NCI-H1436 treated with DMSO at 0.1 percent for 48 hours (cell line): ENCODE measurements at places on chromosomes 12 and 14.

- DNase-seq: no peak
These were observed 358.6 kb upstream of the FOXG1 start for GRCh38 chr14:28407996-28408395.

DNA sequence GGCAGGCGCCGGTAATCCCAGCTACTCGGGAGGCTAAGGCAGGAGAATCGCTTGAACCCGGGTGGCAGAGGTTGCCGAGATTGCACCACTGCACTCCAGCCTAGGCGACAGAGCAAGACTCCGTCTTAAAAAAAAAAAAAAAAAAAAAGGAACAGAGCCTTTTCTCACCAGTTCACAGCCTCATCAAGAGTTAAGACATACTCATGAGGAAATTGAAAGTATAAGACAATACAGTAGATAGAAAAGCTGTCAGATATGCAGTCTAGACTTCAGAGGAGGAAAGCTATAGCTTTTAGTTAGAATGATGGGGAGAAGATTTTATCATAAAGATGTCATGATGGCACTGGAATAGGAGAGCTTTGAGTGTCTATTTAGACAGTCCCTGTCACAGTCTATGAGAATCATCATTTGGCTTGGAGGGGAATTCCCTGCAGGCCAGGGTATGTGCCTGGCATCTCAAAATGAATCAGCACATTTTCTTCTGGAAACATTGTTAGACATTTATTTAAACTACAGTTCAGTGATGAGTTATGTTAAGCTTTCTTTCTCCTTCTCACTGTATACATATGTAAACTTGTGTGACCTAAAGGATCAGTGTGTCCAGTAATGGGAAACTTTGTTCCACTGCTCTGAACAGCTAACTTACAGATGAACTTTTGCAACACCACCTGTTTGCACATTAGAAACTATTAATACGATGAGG lies 2.9 kb upstream of the RAB35 start:
- no peak for DNase-seq

DNA sequence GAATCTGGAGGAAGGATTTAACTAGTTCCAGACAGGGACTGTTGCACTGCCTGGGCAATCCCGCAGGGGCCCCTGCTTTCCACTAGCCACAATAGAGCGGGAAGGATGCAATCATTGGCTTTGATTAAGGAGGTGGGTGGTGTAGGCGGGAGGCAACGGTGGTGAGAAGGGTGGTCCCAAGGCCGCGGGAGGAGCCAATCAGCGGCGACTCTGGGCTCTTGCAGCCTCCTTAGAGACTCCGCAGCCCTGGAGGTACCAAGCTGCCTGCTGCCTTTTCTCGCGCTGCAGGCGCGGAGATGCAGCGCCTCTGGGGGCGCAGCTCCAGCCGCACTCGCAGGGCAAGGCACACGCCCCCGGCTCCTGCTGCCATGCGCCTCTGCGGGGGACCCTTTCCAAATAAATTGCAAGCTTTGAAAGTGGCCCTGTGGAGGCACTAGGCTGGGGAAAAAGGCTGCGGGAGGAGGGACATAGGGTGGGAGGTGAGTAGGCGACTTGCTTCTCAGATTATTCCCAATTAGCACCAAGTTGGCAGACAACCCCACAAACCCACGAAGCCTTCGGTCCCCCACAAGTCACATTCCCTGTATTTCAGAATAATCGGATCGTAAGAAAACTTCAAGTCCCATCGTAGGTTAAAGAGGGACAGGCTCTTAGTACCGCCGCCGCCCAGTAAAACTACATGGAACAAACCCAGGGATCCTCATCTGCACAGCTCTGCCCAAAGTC lies 858 bp upstream of the KCNA1 start:
- peak; percentile 74 for DNase-seq

GRCh38 chr12:27521066-27521465 lies 2.9 kb upstream of the PPFIBP1 start:
- DNase-seq: no peak

GRCh38 chr12:64145226-64145625 lies 76.9 kb downstream of the KICS2 start:
- no peak for DNase-seq

DNA sequence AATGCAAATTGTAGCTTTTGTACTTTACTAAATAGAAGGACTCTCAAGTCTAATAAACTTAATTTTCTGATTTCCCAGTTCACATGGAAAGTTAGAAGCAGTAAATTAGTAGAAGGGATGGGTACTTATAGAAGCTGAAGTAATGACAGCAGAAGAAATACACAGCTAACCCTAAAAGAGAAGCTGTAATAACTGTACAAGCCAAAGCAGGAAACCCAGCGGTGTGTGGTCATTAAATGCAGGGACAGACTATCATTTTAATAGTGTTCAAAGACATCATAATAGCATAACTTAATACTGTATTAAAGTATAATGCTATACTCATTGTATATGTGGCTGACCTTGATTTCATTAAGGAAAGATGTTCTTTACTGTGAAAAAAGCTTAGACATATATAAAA lies 74.9 kb downstream of the PCNX1 start:
- DNase-seq: no peak

- no peak for DNase-seq
These were observed 7.8 kb upstream of the PGF start for GRCh38 chr14:74963178-74963704.

DNA sequence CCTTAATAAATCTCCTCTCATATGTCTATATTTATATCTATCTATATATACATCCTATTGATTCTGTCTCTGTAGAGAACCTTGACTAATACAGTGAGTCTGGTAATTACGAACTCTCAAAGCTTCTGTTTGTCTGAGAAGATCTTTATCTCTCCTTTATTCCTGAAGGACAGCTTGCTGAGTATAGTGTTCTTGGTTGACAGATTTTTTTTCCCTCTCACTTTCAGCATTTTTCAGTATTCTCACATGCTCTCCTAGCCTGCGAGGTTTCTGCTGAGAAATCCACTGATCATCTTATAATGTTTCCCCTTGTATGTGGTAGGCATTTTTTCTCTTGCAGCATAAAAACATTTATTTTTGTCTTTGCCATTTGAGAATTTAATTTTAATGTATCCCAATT lies 67.1 kb downstream of the GPHN start:
- DNase-seq: no peak

GRCh38 chr12:93582351-93582750 lies 9.9 kb downstream of the SOCS2 start:
- DNase-seq: no peak

DNA sequence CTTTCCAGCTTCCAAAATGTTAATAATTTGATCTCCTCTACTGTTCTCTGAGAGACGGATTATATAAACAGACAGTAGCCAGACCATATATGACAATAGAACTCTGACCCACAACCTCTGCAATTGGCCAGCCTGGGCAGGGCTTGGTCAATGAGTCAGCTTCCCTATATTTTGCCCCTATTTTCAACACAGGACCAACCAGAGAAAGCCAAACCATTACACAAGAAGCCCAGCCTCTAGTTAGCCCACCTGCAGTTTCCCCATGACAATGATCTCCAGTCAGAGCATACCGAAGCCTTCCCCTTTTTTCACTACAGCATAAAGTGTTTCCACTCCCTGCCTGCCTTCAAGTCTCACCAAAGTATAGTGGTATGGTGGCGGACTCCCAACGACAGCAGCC lies 7.6 kb upstream of the EXD2 start:
- DNase-seq: no peak

GRCh38 chr12:6987956-6988553 lies 17.3 kb downstream of the EMG1 start:
- no peak for DNase-seq

DNA sequence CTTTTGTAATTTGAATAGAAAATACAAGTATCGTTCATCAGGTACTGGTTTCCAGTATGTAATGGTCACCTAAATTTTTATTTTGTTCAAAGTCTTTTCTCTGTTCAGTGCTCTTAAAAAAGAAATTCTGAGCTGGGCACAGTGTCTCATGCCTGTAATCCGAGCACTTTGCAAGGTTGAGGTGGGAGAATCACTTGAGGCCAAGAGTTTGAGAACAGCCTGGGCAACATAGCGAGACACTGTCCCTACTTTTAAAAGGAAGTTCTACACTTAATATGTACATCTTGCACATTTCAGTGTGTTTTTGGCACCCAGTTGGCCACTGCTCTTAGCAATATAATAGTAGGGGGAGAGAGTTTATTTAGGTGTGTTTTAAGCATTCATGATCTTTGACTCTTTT lies 27.9 kb downstream of the PCNX1 start:
- no peak for DNase-seq

DNA sequence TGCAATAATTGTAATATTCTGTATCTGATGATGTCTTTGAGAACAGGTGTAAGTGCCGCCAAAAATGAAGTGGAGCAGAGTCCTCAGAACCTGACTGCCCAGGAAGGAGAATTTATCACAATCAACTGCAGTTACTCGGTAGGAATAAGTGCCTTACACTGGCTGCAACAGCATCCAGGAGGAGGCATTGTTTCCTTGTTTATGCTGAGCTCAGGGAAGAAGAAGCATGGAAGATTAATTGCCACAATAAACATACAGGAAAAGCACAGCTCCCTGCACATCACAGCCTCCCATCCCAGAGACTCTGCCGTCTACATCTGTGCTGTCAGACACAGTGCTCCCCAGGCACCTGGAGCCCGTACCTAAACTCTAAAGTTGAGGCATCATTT lies 268.7 kb downstream of the DAD1 start:
- no peak for DNase-seq

DNA sequence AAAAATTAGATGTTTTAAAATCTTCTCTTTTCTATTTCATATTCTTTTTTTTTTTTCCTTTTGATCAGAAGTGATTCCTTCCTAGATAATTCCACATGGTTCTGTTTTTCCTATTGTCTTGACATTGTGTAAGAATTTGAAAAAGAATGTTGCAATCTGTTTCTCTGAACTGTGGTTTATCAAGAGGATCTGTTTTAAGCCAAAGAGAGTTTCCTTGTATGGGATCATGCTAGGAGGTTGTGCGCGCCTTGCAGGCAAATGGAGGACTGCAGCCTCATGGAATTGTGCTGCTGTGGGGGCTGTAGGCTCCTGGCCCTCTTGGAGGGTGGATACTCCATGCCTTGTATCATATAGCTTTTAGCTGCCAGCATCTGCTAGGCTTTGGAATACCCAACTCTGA lies 43.3 kb upstream of the MBIP start:
- DNase-seq: no peak

DNA sequence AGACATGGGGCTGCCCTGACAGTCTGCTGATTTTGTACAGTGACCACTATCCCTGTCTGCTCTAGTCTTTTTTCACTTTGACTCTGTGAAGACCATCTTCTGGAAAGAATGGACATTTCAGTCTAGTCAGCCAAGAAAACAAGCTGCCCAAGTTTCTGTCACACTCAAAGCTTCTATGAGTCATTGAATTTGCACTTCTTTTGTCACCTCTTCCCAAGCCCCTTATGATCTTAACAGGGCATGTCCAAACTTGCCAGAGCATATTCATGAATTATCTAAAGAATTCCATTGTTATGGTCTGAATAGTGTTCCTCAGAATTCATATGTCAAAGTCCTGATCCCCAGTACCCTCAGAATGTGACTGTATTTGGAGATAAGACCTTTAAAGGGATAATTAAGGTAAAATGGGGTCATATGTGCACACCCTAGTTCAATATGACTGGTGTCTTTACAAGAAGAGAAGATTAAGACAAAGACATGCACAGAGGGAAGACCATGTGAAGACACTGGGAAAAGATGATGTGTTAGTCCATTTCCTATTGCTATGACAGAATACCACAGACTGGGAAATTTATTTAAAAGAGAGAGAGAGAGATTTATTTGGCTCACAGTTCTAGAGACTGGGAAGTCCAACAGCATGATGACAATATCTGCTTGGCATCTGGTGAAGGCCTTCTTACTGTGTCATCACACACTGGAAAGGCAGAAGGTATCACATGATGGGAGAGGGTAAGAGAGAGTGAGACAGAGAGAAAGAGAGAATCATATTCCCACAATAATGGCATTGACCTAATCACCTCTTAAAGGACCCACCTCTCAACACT lies 242.6 kb downstream of the BTG1 start:
- DNase-seq: no peak

GRCh38 chr14:87108726-87109125 lies 884.3 kb downstream of the GALC start:
- DNase-seq: no peak

DNA sequence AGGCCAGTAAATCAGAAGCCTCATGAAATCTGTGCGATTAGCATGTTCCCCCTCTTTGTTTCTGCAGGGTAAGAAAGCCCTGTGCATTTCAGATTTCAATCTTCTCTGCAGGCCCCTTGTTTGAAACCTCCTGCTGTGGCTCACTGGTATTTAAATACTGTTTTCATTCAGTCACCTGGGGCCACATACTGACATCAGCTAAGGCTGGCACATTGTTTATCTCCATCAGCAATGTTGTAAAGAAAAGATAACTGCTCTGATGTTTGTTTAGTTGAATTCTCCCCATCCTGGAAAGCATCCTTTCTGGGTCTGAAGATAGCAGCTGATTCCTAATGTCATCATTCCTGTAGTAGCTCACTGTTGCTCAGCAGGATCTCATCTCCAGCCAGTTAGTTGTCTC lies 554.9 kb downstream of the NRXN3 start:
- DNase-seq: no peak

GRCh38 chr14:102695167-102695555 lies 82.1 kb upstream of the TRAF3 start:
- no peak for DNase-seq

DNA sequence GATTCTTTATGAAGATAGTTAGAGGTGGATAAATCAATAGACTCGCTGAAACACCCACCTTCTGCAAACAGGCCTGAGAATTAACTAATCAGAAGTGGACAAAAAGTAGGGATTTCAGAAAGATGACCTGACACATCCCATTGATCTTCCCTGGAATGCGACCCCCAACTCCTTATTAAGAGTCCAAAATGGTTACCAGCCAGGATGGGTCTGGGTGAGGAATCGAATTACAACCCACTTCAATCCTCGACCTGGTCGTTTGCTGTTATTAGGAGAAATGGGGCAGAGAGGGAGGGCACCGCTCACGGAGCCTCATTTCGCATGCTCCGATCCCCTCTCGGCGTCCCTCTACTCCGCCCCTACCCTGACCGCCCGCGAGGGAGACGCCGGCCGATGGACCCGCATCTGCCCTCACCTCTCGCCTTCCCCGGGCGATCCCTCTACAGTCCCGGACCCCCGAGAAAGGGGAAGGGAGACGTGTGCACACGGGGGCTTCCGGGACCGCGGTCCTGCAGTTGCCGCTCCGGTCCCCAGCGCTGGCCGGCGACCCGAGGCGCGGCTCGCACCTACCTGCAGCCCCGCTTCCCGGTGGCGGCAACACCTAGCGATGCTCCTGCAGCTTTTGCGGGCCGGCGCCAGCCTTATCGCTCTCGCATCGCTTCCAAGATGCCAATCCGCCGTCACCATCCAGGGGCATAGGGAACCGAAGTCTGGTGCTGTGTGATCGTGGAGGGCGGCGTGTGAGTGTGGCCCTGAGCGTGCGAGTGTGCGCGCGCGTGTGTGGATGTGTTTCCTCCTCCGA lies 69.3 kb upstream of the USP15 start:
- DNase-seq: no peak
